ENCODE measurements at places on chromosomes 3 and 15.

DNA sequence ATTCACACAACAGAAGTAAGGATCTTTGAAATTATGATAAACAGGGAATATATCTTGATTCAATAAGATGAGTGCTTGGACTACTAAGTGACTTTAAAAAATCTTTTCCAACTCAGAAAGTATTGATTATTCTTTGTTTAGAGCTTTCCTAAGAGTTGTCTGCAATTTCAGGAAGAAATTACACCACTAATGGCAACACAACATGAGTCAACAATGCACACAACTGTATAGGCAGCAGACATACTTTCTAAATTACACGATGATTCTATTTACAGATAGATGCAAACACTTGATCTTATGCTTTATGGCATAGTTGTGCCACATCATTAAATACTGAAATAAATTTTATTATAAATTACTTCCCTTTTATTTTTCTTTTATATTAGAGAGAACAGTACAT lies 4.4 kb downstream of the NAA50 start:
- no peak for DNase-seq

DNA sequence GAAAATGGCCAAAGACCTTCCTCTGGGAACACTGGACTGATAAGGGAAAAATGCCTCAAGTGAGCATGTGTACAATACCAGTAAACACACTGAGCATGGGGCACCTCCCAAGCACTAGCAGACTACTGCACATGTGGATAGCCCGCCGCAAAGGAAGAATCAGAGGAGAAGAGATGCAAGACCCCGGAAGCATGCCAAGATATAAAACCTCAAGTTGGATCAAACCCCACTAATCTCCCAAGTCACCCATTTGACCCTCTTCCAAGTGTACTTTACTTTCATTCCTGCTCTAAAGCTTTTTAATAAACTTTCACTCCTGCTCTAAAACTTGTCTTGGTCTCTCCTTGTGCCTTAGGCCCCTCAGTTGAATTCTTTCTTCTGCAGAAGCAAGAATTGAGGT lies 121.1 kb upstream of the PLAAT1 start:
- no peak for DNase-seq

GRCh38 chr3:62266668-62267283 lies 106.6 kb downstream of the FEZF2 start:
- DNase-seq: no peak

DNA sequence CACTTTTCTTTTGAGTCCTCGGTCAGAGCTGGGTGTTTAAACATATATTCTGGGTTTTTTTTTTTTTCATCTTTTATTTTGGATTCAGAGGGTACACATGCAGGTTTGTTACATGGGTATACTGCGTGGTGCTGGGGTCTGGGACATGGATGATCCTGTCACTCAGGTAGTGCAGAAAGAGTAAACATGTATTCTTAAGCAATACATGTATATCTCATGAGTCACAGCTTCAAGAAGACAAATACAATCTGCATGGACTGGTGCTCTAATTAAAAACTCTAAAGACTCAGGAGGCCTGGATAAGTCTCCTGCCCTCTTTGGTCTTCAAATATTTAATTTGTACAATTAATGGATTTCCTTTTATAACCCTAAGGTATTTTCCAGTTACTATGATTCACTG lies 50.6 kb upstream of the PHLDB2 start:
- DNase-seq: no peak

GRCh38 chr15:65372787-65373067 lies 5.1 kb downstream of the IGDCC3 start:
- DNase-seq: no peak

DNA sequence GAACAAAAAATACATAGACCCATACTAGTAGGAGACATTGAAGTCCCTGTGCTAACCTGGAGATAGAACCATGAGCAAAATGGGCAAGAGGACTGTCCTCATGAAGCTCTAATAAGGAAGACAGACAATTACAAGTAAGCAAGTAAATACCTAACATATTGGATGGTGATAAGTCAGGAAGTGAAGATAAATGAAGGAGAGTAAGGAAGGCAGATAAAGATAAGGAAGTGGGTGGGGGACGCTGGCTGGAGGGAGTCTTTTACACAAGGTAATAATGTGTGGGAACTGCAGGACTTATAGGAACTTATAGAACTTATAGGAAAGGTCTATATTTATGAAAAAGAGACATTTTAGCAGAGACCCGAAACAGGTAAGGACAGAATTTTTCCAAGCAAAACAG lies 148.9 kb upstream of the ABI3BP start:
- no peak for DNase-seq

- DNase-seq: no peak
These were observed 13.8 kb downstream of the ALDH1A3 start for GRCh38 chr15:100893261-100893963.

- DNase-seq: no peak
These were observed 271.2 kb downstream of the RBMS3 start for GRCh38 chr3:29552051-29552450.

- no peak for DNase-seq
These were observed 27.0 kb upstream of the SFMBT1 start for GRCh38 chr3:53072653-53073552.

DNA sequence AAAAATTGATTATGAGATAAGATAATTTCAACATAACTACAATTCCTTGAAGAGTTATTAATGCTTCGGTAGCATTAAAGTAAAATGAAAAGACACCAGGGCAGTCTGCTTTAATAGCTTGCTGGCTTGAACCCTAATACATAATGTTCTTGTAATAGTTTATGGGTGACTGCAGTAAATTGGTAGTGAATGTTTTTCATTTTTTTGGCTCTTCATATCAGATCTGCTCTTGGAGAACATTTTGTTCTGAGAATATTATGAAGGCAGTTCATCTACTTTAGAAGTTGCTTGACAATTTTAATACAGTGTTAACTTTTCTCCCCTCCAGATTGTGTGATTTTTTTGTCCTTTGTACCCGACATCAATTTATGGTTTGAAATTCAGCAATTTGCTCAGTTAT lies 128.4 kb downstream of the ZBTB20 start:
- DNase-seq: no peak

GRCh38 chr3:17213102-17213501 lies 328.3 kb downstream of the PLCL2 start:
- DNase-seq: no peak

DNA sequence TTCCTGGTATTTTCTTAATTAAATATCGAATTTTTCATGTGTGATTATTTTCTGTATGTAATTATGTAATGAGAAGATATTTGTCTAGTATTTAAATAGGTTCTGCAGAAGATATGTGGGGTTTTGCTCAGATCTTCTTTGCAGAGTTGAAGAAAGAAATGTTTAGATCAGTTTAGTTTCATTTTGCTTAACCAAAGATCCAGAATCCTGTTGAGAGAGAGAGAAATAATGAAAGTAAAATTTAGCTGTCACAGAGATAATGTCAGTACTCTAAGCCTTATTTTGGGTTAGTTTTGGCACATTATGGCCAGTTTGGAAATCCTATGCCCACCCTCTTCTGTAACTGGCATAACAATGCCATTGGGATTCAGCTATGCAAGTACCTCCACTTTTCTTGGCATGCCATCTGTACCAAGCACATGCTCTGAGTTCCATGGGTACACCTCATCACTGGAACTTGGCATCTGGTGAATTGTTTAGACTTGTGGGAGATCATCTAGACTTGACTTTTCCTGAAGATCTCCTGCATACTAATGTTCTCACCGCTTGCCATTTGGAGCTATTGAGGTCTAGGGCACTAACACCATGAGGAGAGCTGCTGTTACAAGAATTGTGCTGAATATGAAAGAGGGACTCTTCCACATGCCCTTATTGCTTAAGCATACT lies 30.9 kb downstream of the PLSCR1 start:
- DNase-seq: no peak

DNA sequence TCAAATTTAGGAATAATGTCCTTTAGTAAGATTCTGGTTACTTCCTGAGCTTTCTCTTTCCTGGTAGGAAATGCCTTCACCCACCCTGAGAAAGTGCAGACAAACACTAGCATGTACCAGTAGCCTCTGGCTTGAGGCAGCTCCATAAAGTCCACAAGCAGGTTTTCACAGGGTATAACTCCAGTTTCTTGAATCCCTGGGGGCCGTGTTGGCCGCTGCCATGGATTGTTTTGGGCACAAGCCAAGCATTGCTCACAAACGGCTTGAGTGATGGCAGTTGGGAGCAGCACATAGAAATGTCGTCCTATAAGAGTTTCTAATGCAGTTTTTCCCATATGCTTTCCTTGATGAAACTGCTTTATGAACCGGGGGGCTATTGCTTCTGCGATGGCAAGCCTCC lies 164.1 kb downstream of the STXBP5L start:
- no peak for DNase-seq

GRCh38 chr15:31452595-31453557 lies 126.2 kb downstream of the KLF13 start:
- peak; percentile 85 for DNase-seq

DNA sequence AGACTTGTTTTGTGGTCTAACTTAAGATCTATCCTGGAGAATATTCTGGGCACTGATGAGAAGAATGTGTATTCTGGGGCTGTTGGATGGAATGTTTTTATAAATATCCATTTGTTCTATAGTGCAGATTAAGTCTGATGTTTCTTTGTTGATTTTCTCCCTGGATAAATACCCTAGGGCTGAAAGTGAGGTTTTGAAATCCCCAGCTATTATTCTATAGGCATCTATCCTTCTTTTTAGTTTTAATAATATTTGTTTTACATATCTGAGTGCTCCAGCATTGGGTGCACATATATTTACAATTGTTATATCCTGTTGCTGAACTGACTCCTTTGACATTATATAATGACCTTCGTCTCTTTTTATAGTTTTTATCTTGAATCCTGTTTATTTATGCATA lies 42.9 kb downstream of the GALK2 start:
- no peak for DNase-seq

GRCh38 chr15:84649706-84650105 lies 4.4 kb downstream of the WDR73 start:
- no peak for DNase-seq

GRCh38 chr15:25565470-25566264 lies 126.8 kb upstream of the UBE3A start:
- DNase-seq: no peak

- no peak for DNase-seq
These were observed 28.9 kb downstream of the DENND4A start for GRCh38 chr15:65762914-65763787.

DNA sequence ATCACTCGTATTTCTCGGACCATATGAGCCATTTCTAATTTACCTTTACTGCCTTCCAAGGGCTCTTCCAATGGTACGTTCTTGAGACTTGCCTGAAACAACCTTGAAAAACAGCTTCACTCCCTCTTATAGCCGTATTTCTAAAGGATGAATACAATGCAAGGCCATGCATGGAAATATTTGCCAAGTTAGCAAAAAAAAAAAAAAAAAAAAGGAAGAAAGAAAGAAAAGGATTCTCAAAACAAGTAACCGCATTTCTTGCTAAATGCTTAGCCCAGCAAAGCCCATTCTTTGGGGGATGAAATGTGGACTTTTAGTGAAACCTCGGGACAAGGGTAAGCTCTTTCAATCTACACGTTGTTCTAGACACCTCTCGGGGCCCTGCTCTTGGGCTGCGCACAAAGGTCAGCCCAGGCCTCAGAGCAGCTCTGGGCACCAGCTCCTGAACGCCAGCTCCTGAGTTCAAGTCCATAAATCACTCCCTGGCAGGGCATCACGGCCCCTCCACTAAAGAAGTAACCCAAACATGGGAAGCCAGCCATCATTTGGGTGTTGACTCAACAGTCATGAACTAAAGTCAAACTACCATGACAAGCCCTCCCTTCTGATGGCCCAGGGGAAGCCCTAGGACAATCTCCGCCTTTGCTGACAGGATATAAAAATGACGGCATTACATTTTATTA lies 132.7 kb downstream of the ADAMTS17 start:
- DNase-seq: no peak

- DNase-seq: no peak
These were observed 528.1 kb upstream of the MCTP2 start for GRCh38 chr15:93703092-93703739.

GRCh38 chr15:90901175-90902039 lies 1.7 kb upstream of the MAN2A2 start:
- DNase-seq: no peak

- no peak for DNase-seq
These were observed 31.1 kb downstream of the TMEM212 start for GRCh38 chr3:171874251-171874681.

GRCh38 chr15:74768099-74768770 lies 13.6 kb upstream of the CSK start:
- DNase-seq: no peak

- no peak for DNase-seq
These were observed 19.2 kb upstream of the MORF4L1 start for GRCh38 chr15:78853500-78853899.

- no peak for DNase-seq
These were observed 1011.9 kb downstream of the VGLL3 start for GRCh38 chr3:85979034-85979433.

DNA sequence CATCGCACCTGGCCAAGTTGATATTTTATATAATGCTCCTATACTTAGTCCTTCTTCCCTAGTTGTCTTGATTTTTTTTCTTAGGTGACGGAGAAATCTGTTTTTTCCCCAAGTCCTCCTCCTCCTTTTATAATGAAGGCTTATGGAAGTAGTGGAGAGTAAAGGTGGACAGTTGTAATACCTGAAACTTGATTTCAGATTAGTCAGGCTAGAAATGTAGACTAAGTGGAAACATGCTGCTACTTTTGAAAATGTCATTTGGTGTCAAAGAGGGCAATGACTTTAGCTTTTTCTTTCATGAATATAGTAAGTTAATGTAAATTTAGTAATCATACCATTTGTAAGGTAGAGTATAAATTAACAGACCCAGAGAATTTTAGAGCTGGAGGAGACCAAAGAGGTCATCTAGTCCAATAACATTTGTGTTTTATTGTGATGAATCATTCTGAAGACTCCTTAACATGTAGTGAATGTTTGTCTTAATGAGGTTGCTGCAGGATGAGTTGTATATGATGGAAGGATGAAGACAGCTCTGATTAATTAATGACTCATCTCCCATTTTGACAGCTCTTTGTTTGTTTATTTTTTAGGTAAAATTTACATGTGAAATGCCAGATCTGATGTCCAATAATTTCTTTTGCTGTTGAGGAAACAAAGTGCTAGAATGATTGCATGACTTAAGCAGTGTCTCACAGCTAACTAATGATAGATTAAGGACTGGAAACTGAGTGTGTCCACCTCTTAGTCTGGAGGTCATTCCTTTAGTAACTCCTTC lies 8.7 kb downstream of the CTDSPL2 start:
- DNase-seq: no peak

DNA sequence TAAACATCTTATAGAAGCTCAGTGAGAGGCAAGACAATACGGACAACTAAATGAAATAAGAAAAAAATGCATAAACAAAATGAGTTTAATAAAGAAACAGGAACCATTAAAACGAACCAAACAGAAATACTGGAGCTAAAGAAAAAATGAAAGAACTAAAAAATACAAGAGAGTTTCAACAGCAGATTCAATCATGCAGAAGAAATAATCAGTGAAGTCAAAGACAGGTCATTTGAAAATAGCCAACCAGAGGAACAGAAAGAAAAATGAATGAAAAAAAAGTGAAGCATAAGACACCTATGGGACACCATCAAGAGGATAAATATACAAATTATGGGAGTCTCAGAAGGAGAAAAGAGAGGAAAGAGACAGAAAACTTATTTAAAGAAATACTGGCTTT lies 42.5 kb upstream of the PRR20G start:
- no peak for DNase-seq

All from vagina (tissue), 2 donors.